SK-MEL-5 (cell line): ENCODE measurements at places on chromosomes 5 and 9.

- DNase-seq: no peak
Observed at GRCh38 chr5:176175101-176175852, 62.9 kb upstream of the SIMC1 start.

DNA sequence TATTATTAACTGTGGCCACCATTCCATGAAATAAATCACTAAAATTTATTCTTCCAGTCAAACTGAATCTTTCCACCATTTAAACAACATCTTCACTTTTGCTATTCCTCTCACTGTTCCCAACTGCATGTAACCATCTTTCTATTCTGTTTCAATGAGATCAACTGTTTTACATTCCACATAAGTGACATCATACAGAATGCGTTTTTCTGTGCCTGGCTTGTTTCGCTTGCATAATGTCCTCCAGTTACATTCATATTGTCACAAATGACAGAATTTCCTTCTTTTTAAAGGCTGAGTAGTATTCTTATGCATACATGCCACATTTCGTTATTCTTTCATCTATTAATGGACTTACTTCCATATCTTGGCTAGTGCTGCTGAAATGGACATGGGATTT is 738.2 kb downstream of the SEMA5A start:
- DNase-seq: no peak

DNA sequence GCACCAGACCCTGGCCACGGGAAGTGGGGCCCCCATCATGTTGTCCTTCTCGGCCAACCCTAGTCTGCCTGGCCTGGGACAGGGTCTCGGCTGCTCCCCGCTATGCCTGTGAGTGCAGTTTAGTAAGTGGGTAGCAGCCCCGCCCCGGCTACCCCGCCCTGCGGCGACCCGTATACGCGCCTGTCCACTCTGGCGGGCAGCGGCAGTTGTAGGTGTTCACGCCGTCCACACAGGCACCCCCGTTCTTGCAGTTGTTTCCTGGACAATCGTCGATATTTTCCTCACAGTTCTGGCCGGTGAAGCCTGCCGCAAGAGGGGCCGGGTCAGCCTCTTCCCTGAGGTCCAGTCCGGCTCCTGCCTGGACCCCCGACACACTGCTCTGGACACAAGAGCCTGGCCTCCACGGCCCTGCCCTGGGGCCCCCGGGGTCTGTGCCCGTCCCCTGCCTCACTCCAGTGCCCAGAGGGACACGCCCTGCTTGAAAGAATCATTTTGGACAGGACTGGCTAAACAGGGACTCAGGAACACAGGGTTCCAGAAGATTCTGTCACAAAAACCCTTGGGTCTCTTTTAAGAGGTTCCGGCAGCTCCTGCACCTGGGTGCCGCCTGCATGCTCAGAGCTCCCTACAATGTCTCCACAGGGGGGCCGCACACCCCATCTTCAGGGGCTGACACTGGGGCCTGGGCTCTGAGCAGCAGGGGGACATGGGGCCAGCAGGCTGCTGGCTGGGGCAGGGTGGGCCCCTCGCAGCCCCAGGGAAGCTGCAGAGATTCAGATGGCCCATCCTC is 26.4 kb downstream of the NOTCH1 start:
- DNase-seq: no peak

GRCh38 chr9:132003319-132003704 is 76.4 kb downstream of the MED27 start:
- no peak for DNase-seq

DNA sequence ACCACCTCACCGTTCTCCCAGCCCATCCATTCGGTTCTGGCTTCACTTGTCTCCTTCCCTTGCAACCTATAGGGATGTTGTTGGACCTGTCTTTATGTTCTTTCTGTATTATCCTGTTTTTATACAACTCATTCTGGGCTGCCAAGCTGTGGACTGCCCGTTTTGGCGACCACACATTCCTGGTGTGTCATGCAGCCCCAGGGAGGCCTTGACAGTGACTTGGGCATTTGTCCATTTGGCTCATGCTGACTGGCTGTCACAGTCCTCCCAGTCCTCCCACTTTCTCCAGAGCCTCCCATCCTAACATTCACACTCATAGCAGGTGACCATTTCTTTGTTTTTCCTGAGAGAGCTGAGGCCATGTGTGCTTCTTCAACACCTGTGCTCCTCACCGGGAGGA is 136.4 kb downstream of the SLF1 start:
- DNase-seq: no peak

GRCh38 chr5:58317808-58318207 is 142.1 kb downstream of the PLK2 start:
- DNase-seq: no peak

DNA sequence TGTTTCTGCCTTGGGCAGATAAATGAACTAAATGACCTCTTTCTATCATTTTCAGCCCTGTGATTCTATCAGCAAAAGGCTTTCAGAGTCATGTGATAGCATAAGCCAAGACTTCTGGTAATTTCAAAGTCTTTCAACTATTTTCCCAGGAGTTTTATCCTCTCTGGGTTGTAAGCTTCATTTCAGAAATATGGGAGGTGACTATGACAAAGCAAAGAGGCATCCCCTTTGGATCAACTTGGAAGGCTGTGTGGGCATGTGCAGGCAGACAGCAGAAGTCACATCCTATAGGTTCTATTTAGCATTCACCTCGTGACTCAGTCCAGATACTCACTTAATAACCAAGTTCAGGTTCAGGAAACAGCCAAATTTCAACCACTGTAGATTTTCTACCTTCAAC is 149.0 kb upstream of the FST start:
- DNase-seq: peak; percentile 5

DNA sequence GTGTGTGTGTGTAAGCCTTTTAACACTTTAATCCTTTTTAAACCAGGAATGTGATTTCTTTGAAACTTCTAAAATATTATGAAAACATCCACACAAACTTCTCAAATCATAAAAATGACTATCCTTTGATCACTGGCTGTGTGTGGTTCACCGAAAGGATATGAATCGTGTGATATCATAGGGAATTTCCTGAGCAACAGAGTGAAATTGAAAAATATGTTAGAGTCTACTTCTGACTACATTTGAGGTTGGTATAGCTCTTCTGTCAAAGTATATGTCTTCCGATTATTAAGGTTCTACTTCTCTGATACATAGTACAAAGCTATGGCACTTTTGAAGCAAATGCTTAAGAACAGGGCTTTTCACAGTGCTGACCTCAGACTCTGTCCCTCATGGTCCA is 40.3 kb downstream of the RGMB start:
- DNase-seq: no peak

DNA sequence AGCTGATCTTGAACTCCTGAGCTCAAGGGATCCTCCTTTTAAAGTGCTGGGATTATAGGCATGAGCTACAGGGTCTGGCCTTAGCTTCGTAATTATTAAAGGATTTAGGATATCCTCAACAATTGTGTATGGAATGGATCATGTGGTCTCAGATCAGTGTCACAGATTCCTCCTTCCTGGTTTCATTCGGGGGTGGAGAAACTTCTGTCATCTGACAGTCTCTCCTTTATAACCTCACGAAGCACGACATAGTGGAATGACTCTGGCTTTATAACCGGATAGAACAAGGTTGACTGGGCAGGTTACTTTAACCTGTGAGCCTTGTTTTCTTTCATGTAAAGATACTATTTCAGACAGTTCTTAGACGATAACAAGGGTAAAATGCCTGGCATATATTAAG is 4.4 kb upstream of the GNG10 start:
- peak; percentile 73 for DNase-seq

GRCh38 chr5:95631991-95632675 is 12.2 kb downstream of the GPR150 start:
- peak; percentile 36 for DNase-seq

GRCh38 chr9:132171702-132172101 is 9.8 kb downstream of the NTNG2 start:
- no peak for DNase-seq

GRCh38 chr9:110919609-110920008 is 118.7 kb downstream of the LPAR1 start:
- DNase-seq: no peak

- DNase-seq: no peak
Observed at GRCh38 chr5:169545762-169546161, 37.8 kb upstream of the SPDL1 start.

DNA sequence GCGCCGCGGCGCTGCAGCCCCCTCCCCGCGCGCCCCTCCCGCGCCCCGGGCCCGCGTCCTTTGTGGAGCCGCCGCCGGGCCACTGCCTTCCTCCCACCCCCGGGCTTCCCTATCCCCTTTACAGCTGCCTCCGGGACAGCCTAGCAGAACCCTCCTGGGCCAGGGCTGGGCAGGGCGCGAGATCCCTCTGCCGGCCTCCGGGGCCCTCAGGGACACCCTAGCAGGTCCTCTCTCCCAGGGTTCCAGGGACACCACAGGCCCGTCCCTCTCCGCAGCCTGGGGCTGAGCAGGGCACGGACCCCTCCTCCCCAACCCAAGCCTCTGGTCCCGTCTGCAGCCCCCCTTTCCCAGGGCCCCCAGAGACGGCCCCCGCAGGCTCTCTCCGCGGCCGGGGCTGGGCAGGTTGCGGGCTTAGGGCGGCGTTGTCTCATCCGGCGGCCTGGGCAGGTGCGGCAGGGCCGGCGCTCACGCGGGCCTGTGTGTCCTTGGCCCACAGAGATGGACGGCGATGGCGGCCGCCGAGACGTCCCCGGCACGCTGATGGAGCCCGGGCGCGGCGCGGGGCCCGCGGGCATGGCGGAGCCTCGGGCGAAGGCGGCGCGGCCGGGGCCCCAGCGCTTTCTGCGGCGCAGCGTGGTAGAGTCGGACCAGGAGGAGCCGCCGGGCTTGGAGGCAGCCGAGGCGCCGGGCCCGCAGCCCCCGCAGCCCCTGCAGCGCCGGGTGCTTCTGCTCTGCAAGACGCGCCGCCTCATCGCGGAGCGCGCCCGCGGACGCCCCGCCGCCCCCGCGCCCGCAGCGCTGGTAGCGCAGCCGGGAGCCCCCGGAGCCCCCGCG is 710 bp downstream of the WNK2 start:
- DNase-seq: no peak

DNA sequence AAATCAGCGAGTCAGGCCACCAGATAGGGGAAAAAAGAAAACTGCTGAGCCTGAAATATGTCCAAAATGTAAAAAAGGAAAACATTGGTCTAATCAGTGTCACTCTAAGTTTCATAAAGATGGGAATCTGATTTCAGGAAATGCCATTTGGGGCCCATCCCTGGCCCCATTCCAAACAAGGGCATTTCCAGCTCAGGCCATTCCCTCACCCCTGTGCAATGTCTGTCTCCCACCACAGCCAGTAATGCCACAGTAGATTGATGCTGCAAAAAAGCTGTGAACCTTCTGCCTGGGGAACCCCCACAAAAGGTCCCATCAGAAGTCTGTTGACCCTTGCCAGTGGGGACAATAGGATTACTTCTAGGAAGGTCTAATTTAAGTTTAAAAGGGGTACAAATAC is 199.6 kb downstream of the YTHDC2 start:
- DNase-seq: no peak

DNA sequence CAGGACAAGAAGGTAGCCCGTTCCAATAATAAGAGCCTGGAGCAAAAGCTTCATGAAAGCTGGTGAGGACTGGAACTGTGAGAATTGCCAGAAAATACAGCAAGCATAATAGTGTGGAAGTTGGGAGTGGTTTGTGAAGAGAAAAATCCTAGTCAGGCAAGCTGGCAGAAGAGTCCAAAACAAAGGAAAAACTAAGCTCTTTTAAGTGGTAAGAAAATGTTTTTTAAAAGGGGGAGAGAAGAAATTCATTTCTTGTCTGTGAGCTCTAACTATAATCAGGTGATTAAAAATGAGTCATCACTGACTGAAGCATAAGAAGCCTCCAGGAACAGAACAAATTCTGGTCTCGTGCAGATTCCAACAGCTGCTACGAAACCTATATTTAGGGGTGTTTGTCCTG is 102.6 kb downstream of the CAAP1 start:
- DNase-seq: no peak

DNA sequence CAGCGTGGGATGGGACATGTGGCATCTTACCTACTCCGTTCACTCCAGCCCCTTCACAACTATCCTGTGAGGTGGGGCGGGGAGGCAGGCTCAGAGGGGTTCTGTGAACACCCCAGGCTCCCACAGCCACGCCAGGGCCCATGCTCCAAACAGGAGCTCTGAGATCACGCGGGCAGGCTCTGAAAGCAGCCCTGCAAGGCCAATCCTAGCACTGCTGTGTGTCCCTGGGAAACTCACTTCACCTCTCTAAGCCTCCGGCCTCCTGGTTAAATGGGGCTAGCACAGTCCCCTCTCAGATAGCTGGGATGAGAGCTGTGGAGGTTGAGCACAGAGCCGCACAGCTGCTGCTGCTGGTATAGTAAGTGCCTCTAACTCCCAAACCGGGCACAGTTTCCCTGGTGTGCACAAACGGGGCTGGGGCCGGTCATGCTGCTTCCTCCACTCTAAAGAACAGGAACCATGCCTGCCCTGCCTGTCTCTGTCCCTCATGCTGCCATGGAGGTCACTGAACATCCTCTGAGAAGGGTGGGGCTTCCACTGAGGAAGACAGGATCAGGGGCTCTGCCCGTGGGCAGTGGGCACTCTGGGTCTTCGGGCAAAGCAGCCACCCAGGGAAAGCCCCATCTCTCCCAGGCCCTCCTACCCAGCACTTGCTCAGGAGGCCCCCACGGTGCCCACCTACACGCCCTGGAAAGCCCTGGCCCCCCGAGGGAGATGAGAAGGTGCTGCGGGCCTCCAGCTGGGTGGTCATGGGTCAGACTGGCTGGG is 13.0 kb upstream of the ASS1 start:
- no peak for DNase-seq

- no peak for DNase-seq
Observed at GRCh38 chr5:91983869-91984268, 600.8 kb upstream of the ARRDC3 start.

- no peak for DNase-seq
Observed at GRCh38 chr5:101520417-101520816, 617.3 kb upstream of the ST8SIA4 start.

GRCh38 chr5:74409712-74410111 is 230.8 kb downstream of the ENC1 start:
- DNase-seq: no peak

DNA sequence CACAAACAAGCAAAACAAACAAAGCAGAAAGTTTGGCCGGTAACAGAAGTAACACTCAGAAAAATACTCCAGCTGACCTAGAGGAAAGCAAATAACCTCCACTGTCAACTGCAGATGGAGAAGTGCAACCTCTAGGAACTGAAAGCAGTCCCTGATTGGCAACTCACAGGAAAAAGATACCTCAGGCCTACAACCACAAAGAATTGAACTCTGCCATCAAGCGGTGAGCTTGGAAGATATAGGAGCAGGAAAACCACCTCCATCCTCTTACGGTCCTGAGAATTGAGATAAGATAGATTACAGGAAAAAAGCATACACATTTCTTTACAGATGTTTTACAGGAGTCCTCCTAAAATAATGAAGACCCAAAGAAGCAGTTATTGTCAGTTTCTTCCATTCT is 184.5 kb downstream of the PDZD2 start:
- peak; percentile 68 for DNase-seq

DNA sequence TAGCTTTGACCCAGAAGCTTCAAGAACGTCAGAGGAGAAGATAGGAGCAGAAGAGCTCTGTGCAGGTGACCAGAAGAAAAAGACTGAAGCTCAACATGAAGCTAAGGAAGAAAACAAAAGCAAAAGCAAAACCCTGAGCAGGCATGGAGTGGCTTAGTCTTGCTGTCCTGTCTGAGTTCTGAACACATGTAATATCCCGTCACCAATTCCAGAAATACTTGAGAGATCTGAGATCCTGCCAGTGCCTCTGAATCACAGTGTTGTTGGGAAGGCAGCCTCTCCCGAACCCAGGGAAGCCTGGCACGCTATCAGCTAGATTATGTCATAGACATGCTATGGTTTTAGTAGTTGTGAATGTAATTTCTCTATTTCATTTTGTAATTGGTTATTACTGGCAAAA is 235.7 kb downstream of the ICE1 start:
- DNase-seq: no peak

- DNase-seq: no peak
Observed at GRCh38 chr9:130406278-130406895, 38.4 kb upstream of the ASS1 start.

- no peak for DNase-seq
Observed at GRCh38 chr5:59264639-59265245, 628.8 kb downstream of the PDE4D start.
